T-helper 2 cell (primary cell): ENCODE measurements at places on chromosomes 13 and 19.

DNA sequence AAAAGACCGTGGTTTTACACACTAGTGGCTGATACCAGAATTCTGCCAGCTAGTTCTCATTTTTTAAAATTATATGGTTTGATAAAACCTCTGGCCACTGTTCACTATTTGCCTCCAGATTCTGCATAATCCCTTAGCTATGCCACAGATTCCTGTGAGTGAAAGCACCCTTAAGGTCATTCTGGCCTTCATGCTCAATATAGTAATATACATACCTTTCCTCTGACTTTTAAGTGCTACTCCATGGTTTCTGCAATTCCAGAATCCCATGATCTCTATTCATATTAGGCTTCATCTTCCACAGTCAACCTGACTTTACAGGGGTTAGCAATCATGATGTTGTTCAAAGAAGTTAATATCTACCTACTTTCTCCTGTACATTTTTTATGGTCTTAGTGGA is 274.1 kb upstream of the EDNRB start:
- DNase-seq = no peak

- no peak for DNase-seq
Measured at GRCh38 chr13:19158526-19159174, 23.0 kb downstream of the TUBA3C start.

DNA sequence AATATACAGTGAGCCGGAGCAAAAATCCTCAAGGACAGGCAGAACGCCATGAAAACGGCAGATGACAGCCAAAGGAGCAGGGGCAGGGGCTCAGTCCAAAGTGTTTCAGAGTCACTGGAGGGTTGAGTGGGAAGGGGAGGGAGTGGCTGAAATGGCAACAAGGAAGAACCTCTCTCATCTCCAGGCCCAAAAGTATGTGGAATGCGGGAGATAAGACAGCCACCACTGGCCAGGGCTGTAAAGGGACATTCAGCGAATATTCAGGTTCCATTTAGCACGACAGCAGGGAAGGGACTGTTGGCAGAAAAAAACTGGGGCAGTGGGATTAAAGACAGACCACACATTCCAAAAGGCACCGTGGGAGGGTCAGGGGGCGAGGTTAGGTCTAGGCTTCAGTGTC is 48.4 kb downstream of the USPL1 start:
- no peak for DNase-seq

- no peak for DNase-seq
Measured at GRCh38 chr13:75115171-75115570, 366.8 kb downstream of the TBC1D4 start.

GRCh38 chr19:48296963-48297734 is 27.3 kb downstream of the ZNF114 start:
- DNase-seq = no peak

DNA sequence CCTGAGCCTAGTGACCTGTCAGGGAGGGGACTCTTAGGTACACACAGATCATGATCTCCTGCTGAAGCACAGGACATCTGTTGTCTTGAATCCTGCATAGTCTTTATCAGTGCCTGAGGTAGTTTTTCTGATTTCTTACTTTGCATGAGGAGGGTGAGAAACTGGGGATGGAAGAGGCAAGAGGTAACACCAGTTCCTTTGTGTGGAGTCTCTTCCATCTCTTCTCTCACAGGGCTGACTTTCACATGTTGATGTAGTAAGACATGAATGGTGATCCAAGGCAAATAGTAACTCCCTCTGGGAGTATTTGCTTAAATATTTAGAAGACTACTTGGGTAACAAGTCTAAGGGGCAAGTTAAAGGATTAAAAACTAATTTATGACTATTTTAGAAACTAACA is 9.5 kb downstream of the NBEA start:
- no peak for DNase-seq

DNA sequence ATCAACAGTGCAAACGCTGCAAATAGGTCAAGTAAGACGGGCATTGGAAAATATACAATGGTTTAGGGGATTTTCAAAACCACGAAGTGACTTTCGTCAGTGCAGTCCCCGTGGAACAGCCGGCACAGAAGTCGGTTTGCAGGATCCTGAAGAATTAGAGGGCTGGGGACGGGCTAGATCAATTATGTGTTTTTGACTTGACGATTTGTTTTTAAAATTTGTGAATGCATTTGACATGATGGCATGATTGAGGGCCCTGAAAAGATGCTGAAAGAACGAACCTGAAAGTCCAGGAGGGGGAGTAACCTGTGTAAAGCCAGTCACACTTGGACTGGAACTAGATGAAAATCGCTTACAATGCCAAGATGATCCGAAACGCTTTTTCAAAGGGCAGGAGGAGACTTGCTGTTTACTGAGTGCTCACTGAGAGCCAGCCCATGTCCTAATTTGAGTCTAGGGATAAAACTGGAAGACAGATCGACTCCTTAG is 8.9 kb upstream of the DGKH start:
- no peak for DNase-seq

DNA sequence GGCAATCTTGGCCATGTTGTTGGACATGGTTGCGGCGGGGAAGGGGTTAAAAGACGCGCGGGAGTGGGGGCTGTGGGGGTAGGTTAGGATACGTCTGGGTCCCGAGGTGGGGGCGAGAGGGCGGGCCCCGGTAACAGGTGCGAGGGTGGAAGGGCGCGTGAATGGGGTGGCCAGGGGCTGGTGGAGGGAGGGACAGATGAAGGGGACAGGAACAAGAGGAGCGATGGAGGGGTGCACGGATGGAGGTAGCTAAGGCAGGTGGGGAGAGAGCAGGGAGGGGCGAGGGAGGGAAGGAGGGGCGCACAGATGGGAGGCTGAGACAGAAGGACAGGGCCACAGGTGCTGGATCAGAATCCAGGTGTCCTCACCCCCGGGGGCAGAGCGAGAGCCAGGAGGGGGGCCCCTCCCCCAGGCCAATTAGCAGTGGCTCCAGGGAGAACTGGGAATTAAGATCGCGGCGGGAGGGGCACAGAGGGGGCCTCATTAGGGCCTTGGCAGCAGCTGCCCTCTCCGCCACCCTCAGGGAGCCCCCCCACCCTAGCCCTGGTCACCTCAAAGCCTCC is 1.3 kb downstream of the GNG8 start:
- no peak for DNase-seq

DNA sequence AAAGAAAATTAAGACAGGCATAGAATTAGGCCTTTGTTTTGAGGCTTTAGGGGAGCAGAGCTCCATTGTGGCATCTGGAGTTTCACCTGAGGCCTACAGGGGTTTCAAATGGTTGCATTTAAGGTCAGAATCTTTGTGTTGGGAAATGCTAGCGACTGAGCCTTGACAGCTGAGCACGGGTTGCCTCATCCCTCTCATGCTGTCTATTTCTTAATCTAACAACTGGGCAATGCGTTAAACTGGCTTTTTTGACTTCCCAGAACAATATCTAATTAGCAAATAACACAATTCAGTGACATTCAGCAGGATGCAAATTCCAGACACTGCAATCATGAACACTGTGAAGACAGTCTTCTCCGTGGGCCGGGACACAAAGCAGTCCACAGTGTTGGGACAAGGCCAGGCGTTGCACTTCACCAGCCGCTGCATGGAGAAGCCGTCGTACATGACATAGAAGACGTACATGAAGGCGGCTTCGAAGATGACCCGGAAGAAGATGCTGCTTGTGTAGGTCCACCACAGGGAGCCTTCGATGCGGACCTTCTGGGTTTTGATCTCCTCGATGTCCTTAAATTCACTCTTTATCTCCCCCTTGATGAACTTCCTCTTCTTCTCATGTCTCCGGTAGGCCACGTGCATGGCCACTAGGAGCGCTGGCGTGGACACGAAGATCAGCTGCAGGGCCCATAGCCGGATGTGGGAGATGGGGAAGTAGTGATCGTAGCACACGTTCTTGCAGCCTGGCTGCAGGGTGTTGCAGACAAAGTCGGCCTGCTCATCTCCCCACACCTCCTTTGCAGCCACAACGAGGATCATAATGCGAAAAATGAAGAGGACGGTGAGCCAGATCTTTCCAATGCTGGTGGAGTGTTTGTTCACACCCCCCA is 3.8 kb downstream of the GJB2 start:
- peak; percentile 56 for DNase-seq

DNA sequence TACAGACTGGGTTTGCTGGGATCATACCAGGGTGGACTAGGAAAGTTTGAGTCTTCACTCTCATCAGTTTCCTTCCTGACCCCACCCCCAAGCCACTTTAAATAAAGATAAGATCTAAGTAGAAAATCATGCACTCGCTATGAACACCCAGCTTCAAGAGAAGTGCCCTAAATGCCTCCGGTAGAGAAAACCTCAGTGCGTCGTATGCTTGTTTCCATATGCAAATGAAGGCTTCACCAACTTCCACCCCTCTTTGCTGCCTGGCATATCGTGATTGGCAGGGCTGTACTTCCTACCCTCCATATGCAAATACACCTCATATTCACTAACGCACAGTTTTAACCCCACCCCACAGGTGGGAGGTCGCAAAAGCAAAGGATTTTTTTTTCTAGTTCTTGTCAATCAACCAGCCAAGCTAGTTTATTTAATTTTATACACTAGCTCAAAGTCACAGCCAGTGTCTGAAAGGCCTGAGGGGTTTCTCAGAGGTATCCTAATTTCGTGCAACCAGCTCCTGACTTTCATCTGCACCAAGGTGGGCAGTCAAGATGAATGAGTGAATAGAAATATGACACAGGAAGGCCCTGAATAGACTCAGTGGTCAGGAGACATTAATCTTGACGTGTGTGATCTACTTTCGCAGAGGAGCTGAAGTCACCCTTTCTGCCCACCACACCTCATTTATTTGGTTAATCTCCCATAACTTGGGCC is 121.1 kb upstream of the TSHZ3 start:
- DNase-seq = no peak

- DNase-seq = peak; percentile 34
Measured at GRCh38 chr19:19540064-19540714, 2.1 kb downstream of the CILP2 start.

DNA sequence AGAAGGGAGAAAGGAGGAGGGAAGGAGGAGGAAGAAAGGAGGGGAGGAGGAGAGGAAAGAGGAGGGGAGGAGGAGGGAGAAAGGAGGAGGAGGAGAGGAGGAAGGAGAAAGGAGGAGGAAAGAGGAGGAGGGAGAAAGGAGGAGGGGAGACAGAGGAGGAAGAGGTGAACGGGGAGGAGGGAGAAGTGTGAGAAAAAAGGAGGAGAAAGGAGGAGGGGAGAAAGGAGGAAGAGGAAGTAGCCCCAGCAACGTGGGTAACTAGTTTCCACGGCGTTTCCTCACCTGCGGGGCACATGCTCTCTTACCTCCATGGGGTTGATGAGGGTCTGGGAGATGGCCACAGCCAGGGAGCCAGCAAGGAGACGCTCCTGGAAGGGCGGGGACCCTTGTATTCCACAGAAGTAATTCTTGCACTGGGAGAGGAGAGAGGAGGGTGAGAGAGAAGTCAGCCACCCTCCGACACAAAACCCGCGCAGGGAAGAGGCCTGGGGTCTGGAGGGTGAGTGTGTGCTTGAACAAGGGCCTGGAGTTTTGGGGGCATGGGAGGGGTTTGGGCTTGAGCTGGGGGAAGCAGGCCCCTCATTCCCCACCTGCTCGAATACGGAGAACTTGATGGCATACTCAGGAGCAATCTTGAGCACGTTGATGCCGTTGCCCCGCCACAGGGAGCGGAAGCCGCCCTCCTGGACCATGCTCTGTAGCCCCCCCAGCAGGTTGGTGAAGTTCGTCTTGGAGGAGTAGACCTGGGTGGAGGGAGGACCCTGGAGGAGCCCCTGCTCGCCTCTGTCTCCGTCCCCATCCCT is 3.9 kb downstream of the SLC25A41 start:
- no peak for DNase-seq

- peak; percentile 87 for DNase-seq
Measured at GRCh38 chr19:37691881-37692504, 27.6 kb downstream of the ZNF607 start.

DNA sequence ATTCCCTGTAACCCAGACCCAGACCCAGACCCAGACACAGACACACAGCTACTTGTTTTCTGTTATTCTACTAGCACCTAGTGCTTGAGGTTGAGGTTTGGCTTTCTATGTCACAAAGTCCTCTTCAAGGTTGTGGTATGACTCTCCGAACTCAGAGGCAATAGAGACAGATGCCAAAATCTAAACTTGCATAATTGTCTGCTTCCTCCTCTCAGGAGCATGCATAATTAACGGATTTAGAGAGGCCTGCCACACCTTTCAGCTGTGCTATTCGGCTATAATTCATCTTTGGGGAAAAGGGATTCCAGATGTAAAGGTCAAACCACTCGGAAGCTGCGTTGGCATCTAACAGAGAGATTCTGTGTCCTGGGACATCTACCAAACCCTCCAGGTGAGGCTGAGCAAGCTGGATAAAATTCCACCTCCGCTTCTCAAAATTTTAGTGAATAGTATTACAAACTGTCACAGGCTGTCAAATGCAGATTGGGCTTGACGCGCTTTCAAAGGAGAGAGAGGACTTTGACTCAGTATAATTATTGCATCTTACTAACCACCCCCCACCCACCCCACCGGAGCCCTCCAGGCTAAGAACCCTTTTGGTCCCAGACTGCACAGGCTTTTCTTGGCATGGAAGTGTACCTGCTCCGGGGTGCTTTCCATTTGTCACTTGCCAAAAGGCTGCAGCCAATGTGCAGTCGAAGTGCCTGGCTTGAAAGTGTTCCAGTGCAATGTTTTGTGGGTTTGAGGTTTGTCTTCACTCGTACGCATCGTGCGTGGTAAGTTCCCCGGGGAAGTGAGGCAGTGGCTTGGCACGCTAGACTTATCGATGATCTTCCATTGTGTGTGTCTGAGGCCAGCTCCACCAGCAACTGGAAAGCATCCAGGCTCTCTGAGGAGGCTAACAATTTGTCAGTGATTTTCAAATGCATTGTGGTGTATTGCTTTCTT is 194.1 kb downstream of the TDRD3 start:
- DNase-seq = no peak

DNA sequence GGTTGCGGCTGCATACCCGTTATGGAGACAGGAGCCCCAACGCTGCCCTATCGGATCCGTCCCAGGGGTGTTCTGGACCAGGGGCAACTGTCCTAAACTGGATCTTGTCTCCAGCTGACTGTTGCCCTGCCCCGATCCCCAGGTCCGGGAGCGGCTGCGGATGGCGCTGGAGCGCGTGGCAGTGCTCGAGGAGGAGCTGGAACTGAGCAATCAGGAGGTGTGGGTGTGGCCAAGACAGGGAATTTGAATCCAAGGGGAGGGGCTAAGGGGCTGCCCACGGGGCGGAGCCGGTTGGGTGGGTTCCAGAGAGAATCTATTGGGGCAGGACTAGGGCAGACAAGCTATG is 9.9 kb downstream of the PPFIA3 start:
- no peak for DNase-seq

GRCh38 chr19:50739914-50740426 is 16.8 kb downstream of the CLEC11A start:
- DNase-seq = no peak

- DNase-seq = no peak
Measured at GRCh38 chr13:92807353-92807752, 419.3 kb upstream of the GPC6 start.

GRCh38 chr19:5050067-5050656 is 81.2 kb downstream of the KDM4B start:
- DNase-seq = no peak

GRCh38 chr13:70544706-70545105 is 436.5 kb upstream of the KLHL1 start:
- no peak for DNase-seq

GRCh38 chr13:27353166-27353583 is 71.2 kb upstream of the GTF3A start:
- peak; percentile 94 for DNase-seq
